IMR-90 (cell line): ENCODE measurements at places on chromosomes 3 and 15. TPM values are rescaled to one million over a fixed set of nuclear protein-coding genes. Genes with fewer than 3 reads are reported as not detected.

EPHA3 gene
- 0.04 and 0.10 TPM in 2 replicates for polyA plus RNA-seq

CIDEC gene
- 0.09 TPM in 1 of 2 replicates, not detected in the other for polyA plus RNA-seq

GRCh38 chr3:14884665-14885064, 62.7 kb upstream of the NR2C2 start:
- DNase-seq, result no peak

GRCh38 chr15:81024265-81024872, 23.6 kb downstream of the TLNRD1 start:
- DNase-seq, result no peak

COX17 gene
- 24.5 and 31.7 TPM in 2 replicates for polyA plus RNA-seq

FETUB gene
- not detected in 2 replicates for polyA plus RNA-seq

- DNase-seq, result no peak
Observed at GRCh38 chr3:48993834-48994233, 3.8 kb downstream of the P4HTM start.

DNA sequence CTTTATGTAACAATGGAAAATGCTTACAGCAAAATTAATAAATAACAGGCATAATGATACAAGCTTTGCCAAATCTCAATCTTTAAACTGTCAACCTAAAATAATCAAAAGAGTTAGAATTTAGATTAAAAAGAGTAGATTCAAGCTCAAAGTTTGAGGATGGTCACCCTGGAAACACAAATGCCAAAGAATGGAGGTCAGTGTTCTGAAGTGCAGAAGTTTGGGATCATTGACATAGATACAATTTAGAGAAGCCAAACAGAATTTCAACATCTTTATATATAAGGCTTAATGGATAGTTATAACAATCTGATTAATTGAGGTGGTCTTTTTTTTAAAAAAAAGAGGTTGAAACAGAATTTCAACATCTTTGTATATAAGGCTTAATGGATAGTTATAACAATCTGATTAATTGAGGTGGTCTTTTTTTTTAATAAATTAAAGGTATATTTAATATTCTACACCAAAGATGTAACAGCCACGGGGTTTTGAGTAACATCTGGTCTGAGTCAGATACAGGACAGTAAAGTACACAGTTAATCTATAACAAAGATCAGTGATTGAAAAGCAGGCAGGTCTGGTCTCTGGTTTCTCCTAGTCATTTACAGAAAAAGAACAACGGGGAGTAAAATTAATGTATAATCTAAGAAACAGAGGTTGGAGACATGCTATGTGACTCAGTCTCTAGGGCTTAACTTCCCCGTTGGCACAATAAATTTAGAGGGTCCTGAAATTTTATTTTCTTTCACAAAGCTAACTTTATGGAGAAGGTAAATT, 490.7 kb downstream of the GBE1 start:
- DNase-seq, result no peak

DNA sequence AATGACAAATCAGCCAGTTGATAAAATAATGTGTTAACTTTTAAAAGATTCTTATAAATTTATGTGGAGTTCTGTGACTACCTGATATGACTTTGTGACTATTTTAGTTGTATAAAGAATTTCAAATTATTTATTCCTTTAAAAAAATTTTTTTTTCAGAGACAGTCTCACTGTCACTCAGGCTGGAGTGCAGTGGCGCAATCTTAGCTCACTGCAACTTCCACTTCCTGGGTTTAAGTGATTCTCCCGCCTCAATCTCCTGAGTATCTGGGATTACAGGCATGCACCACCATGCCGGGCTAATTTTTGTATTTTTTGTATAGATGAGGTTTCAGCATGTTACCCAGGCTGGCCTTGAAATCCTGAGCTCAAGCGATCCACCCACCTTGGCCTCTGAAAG, 48.5 kb downstream of the MBNL1 start:
- no peak for DNase-seq

DNA sequence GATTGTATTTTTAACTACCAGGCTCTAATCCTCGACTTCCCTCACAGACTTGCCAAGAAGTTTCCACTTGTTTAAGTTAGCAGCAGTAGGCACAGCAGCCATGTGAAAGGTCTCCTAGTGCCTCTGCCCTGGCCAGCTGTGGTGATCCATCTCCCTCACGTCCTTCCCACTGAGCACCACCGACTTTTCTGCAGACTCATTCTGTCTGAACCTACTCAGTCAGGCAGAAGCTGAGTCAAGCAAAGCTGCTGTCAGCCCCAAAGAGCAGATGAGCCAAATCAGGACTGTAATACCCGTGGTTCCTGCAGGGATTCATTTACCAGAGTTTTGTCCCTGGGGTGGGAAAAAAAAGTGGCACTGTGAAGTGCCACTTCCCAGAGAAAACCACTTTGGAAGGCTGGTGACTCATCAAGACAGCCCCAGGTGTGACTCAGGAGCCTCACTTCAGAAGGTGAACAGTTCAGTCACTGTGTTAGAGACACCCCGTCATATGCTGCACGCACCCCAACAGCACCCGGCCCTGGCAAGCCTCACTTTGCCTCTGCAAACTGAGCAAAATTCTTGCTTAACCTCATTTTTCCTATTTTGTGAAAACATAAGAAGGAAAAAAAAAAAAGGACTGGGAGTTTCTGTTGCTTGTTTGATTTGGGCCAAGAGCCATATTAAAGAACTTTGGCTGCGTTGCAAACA, 76.0 kb downstream of the WWTR1 start:
- DNase-seq, result peak; percentile 89

DNA sequence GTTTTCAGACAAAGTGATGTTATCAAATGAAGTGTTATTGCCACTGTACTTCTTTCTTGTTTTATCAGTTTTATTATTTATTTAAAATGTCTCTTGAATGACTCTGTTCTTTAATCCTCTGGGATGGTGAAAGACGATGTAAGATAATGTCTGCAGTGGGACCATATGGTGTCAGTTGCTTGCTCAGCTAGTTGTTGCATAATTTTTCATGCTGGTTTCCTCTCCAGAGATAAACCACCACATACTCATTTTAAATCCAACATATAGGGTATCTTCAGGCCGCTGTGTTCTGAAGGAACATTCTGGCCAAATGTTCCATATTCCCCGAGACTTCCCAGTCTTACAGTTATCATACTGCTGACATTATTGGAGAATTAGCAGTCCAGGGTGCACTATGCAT, 75.9 kb downstream of the GABRG3 start:
- DNase-seq, result no peak

- no peak for DNase-seq
Observed at GRCh38 chr3:62935793-62936192, 60.6 kb upstream of the CADPS start.

UBAP1L gene
- polyA plus RNA-seq, result 1.1 TPM in 2 replicates

MUC20 gene
- polyA plus RNA-seq, result 0.12 and 0.24 TPM in 2 replicates

DNA sequence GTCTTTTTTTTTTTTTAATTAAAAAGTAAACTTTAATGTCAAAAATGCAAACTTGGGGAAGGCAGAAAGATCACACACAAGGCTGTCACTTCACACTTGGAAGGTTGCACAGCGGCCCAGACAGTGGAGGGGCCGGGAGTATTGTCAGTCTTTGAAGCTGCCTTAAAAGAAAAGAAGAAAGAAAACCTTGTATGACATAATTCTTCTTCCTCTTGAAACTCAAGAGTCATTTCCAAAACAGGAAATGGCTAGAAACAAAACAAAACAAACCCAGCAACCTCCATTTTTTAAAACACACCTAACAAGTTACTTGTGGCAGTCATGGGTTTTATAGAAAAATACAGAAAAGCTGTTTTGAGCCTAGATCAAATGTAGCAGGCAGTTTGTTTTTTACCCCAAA, 68.1 kb upstream of the MAGI1 start:
- peak; percentile 32 for DNase-seq

AGBL1 gene
- not detected in 2 replicates for polyA plus RNA-seq

PLCD1 gene
- polyA plus RNA-seq, result 13.2 and 14.9 TPM in 2 replicates

GRCh38 chr3:115838786-115839185, 215.5 kb downstream of the GAP43 start:
- DNase-seq, result no peak

DNA sequence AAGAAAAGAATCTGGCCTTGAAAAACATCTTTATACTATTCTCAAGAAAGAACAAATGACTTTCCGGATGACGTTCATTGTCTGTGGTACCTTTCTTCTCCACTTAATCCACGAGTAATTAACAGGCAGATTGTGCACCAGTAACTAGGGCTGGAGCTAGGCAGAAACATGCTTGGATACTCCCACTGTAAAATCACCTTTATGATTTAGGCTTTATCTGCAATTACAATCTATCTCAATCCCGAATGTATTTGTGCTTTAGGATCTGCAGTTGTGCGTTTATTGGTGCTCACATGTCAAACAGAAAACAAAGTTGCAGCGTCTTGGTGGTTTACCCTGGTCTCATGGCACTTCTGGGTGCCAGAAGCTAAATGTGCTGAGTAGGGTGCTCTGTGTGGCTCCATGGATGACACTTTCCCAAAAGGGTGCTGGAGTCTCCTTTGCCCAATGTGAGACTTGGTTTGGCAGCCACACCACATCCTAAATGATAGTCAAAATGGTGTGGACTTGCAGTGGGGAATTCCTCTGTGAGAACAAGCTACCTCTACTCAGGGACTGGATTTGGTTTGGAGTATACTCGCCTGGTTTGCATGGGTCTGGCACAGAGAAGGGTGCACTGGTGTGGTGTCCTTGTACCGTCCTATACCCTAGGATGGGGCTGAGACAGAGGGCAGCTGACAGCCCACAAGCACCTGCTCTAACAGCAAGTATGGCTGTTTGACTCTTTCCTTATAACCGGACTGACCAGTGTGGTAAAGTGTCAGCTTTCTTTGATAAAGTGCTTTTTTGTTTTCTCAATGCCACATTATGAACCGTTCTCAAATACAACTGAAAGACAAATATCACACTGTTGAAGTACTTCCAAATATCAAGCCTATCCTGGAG, 7.7 kb downstream of the SERP1 start:
- DNase-seq, result no peak

GRCh38 chr3:136690599-136690998, 61.6 kb downstream of the STAG1 start:
- DNase-seq, result no peak

- DNase-seq, result peak; percentile 69
Observed at GRCh38 chr3:132421832-132422231, 4.5 kb downstream of the DNAJC13 start.

DNA sequence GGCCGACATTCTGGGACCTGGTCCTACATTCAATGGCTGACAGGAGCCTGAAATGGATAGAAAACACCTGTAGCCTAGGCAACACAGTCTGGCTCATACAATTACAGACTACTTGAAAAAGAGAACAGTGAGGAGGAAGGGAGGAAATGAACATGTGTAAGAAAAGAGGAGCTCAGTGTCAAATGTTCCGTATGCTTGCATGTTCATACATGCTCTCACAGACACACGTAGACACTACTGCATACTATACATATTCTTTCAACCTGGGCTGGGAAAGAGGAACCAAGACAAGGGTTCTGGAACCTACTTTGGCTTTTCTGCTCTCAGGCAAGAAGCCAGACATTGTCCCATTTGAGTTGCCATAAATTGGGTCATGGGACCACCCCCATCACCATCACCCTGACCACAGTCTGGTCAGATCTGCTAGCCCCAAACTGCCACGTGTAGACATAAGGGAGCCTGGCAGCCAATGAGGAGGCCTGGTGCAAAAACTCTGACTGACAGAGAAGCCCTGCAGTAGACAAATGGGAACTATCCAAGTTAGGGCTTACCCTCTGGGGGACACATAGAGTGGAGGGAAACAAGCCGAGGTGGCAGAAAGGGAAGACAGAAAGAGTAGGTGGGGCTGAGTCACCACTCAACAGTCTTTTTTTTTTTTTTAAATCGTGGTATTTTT, 310.0 kb downstream of the SHQ1 start:
- DNase-seq, result no peak

GRCh38 chr3:23867400-23867799, 49.4 kb downstream of the NKIRAS1 start:
- no peak for DNase-seq

GRCh38 chr3:50480471-50480870, 23.0 kb downstream of the CACNA2D2 start:
- no peak for DNase-seq

DNA sequence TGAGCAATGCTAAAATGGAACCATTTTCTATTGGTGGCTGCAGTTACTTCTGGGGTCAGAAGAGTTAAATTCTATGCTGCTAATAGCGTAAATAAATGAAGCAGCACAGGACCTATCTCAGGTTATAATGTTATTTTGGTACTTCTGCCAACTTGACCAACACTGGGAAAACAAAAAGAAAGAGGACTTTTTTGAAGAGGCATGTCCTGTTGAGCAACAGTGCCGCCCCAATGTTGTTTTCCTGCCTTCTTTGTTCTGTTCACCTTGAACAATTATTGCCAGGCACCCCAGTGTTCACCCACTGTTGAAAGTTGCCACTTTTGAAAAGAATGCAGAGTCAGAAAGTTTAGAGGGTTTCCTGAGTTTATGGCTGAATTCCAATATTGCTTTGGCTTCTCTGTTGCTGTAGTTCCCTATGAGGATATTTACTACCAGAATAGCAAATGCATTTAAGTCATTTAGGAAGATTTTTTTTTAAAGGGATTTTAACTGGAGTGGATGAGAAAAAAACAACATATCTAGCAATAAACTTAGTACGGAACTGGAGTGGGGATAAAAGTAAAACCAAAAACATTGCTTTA, 679.0 kb upstream of the DPPA4 start:
- no peak for DNase-seq

GRCh38 chr15:74995779-74996765, 709 bp downstream of the SCAMP5 start:
- DNase-seq, result no peak

DNA sequence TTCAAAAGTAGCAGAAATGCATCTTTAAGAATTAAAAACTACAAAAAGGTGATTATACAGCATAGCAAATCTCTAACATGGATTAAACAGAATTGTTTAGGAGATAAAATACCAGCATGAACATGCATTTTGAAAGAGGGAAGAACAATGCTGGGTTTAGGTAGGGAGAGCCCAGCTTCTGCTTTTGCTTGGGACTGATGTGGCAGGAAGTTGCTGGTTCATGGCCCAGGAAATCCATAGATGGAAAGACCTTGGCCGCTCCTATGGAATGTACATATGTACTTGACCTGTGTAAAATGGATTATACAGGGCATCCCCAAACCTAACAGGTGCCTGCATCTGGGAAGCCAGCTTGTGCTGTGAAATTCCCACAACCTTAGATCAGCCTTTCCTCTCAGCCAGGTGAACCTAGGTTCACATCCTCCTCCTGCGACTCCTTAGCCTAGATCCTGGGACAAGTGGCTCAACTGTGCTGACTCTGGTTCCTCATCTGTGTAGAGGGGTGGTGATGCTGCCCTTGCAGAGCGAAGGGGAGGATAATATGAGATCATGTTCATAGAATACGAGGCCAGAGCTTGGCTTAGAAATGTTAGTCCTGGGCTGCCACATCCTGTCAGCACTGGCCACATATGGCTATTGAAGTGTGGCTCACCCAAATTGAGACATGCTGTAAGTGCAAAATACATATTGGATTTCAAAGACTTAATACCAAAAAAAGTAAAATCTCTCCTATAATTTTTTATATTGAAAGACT, 47.0 kb upstream of the PLXNA1 start:
- no peak for DNase-seq

GRCh38 chr15:23569151-23569925, 3.9 kb downstream of the MKRN3 start:
- no peak for DNase-seq

NDN gene
- polyA plus RNA-seq, result 72.4 and 87.6 TPM in 2 replicates

GOLGA8T gene
- not detected in 2 replicates for polyA plus RNA-seq

GRCh38 chr3:65617787-65618186, 420.9 kb downstream of the MAGI1 start:
- no peak for DNase-seq

- peak; percentile 34 for DNase-seq
Observed at GRCh38 chr3:71142441-71143161, 440.9 kb downstream of the FOXP1 start.

EFCC1 gene
- not detected in 2 replicates for polyA plus RNA-seq

KCNMB3 gene
- 0.59 and 1.2 TPM in 2 replicates for polyA plus RNA-seq

TMA7 gene
- polyA plus RNA-seq, result 220 and 240 TPM in 2 replicates

- DNase-seq, result no peak
Observed at GRCh38 chr3:172580680-172581401, 57.6 kb upstream of the TNFSF10 start.

GOLGA8Q gene
- polyA plus RNA-seq, result 0.44 and 0.55 TPM in 2 replicates
